ENCODE measurements at places on chromosomes 4 and X. TPM values are rescaled to one million over a fixed set of nuclear protein-coding genes. Genes with fewer than 3 reads are reported as not detected.

CENPVL1 gene
- total RNA-seq: not detected

DNA sequence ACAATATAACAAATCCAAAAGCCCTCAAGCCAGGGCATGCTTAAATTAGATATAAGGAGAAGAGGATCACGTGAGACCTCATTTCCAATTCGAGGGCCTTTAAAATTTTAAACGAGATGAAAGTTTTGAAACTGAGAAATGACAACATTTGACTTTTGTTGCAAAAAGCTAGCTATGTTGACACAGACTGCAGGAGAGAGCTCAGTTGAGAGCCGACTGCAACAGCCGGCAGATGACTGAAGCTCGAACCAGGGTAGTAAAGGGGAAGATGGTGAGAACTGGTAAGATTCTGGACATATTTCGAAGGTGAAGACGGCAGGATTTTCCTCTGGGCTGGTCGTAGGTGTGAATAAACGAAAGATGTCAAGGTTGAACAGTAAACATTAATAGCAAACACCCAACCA is 773 bp downstream of the PRMT9 start:
- DNase-seq: peak; percentile 47

DCUN1D4 gene
- total RNA-seq: 52.4 TPM

- no peak for DNase-seq
These were observed 110.6 kb upstream of the CBR4 start for GRCh38 chr4:169120624-169121023.

DNA sequence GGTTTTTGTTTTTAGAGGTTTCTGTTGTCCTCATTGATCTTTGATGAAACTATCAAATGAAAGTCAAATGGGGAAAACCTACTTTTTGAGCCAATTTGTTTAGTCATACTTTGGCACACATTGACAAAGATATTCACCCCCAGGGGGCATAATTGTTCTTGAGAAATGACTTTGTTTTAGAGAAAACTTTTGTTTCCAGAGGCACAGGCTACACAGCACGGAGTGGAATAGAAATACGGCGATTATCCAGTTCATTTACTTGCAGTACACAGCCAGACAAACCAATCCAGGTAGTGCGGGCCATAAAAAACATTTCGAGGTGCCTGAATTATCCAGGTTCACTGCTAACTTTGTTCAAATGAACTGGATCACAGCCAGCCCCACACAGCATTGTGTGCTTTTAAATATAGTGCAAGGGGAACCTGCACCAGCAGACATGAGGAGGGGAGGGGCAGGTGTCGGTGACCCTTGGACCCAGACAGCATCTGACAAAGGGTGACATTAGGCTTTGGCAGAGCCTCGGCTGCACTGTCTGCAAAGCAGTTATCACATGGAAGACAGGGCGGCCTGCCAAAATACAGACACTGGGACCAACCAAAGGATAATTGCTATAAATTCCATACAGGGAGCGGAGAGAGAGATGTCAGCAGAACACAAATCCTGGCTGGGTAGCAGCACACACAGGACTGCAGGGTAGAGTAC is 179.6 kb upstream of the NOCT start:
- peak; percentile 7 for DNase-seq

LINC00632 gene
- 2.1 TPM for total RNA-seq

DNA sequence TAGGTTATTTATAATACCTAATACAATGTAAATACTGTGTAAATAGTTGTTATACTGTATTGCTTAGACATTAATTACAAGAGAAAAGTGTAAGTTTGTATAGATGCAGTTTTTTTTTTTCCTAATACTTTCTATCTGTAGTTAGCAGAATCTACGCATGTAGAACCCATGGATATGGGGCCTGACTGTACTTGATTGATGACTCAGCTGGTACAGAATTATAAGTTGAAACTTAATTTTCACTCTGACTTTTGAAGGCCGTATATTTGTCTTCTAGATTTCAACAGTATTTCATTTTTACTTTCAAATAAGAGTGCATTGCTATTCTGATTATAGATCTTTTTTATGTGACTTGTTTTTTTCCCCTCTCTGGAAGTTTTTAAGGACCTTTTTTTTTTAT is 30.8 kb upstream of the NDUFC1 start:
- DNase-seq: no peak

GRIA3 gene
- 2.3 TPM for total RNA-seq

- no peak for DNase-seq
These were observed 354.5 kb upstream of the BOD1L1 start for GRCh38 chr4:13982010-13982409.

- peak; percentile 95 for DNase-seq
These were observed 59.9 kb downstream of the RTL9 start for GRCh38 chrX:110418316-110419235.

DNA sequence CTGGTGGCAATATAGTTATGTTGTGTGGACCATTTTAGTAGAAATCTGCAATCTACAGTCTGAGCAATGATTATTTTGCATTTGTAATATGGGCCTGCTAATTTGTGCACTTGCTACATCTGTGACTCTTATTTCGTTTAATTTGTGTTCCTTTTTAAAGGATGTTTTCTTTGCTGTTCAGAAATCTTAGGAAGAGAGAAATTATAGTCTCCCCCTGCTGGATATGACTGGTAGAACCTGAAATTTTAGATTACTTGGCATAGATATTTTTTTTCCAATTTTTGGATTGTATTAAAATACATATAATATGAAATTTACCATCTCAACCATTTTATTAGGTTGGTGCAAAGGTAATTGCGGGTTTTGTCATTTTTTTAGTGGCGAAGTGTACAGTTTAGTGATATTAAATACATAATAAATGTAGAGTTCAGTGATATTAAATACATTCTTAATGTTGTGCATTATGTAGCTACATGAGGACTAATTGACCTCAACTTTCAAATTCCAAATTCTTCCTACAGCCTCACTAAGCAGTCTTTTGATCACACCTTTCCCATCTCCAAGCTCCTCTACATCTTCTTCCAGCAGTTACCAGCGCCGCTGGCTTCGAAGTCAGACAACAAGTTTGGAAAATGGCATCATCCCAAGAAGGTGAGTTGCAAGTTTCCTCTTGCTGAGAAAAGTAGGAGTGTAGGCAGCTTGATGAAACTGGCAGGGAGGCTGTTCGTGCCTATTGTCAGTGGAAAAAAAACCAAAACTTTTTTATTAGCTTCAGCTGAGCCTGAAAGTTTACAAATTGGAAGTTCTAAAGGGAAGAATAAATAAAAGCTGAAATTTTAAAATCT is 82.2 kb downstream of the FNIP2 start:
- DNase-seq: no peak

- no peak for DNase-seq
These were observed 26.5 kb downstream of the RELL1 start for GRCh38 chr4:37659696-37660095.

GRCh38 chrX:41580423-41581064 is 108.2 kb upstream of the GPR34 start:
- DNase-seq: no peak

DNA sequence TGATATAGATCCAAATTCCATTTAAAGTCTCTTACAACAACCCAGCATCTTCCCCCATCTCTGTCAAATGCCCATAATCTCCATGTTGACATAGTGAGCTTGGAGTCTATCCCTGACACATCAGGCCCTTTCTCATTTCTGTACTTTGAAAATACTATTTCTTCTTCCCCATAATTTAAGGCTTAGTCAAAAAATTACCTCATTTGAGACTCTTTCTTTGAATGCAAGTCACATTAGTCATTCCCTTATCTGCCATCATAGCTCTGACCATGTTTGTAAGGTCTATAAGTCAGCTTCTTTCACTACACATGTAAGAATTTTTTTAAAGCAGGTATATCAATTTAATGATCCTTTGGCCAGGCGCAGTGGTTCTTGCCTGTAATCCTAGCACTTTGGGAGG is 99.9 kb downstream of the DDX60 start:
- peak; percentile 26 for DNase-seq

PAGE1 gene
- total RNA-seq: not detected

GRCh38 chr4:140427106-140427918 is at the start of gene CLGN:
Gene CLGN, minus strand, starts transcription at chr4:140427648. Its CDS starts 14,570 bp downstream, at chr4:140413078.
- DNase-seq: peak; percentile 81

NKX3-2 gene
- 1.3 TPM for total RNA-seq

- no peak for DNase-seq
These were observed 26.4 kb upstream of the LANCL3 start for GRCh38 chrX:37545066-37545465.

DNA sequence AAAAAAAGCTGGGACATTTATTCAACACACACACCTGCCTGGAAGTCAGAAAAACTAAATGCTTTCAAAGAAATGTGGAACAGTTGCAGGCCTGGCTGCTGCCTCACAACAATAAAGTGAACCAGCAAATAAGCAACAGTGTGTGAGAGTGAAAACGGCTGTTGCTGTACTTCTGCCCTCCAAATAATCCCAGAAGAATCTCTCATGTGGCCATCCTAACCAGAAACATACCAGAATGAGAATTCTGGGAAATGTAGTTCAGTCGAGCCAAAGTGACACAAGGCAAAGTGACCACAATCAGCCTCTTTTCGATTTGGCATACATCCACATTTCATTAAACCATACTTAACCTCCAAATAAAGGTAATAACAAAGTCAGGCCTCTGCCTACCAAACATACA is 204.5 kb downstream of the SLC7A11 start:
- peak; percentile 91 for DNase-seq

DNA sequence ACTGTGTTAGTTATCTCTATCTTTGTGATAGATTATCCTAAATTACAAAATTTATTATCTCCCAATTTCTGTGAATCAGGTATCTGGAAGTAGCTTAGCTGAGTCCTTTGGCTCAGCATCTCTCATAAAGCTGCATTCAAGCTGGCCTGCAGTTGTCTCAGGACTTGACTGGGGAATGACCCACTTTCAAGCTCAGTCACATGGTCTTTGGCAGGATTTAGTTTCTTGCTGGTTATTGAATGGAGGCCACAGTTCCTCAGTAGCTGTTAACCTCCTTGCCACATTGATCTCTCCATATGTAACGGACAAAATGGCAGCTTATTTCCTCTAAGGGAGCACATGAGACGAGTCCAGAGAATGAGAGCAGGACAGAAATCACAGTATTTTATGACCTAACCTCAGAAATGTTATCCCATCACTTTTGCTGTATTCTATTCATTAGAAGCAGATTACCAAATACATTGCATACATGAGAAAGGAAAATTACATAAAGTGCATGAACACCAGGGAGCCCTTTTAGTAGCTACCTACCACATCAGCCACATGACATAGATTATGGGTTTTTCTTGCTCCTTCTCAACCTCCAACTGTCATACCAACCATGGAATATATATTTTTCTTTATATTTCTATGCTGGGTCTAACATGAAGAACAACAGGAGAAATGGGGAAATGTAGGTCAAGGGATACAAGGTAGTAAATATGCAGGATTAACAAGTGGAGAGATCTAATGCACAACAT is 730.1 kb downstream of the CCSER1 start:
- no peak for DNase-seq

DNA sequence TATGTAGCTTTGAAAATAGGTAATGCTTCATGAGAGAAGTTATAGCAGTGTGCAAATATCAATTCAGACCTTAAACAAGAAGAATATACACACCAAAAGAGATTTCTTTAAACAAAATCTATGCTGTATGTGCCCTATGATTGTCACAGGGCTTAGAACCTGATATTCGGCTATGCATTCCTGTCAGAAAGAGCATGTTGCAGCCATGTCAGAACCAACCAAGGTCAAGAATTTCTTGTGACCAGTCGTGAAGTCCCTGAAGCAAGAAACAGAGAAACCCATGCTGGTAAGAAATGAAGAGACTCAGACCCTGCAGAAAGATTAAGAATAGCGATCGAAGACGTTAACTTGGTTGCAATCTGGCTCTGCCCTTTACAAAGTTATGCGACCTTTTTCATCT is 210.3 kb upstream of the SPIN4 start:
- no peak for DNase-seq

MAGEB2 gene
- not detected for total RNA-seq

SLC16A2 gene
- 7.8 TPM for total RNA-seq

IBSP gene
- total RNA-seq: not detected

CXCL1 gene
- total RNA-seq: 2.3 TPM

DNA sequence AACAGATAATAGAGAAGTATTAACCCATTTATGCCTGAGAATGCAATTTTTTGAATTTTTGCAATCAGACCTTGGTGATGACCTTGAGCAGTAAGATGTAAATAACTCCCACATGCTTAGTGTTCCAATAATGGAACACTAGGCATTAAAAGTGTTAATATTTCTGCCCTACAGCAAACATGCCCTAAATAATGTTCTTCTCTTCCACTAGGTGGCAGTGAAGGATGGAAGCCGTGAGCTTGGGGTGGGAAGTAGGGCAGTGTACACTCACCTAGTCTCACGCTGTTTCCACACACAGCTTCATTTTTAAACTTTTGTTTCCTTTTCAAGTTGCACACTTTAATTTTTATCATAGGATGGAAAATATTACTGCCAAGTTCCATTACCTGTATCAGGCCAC is 613.1 kb upstream of the HS3ST1 start:
- DNase-seq: no peak

SMIM10 gene
- total RNA-seq: 10.0 TPM

NEXMIF gene
- total RNA-seq: under 0.01 TPM

- DNase-seq: peak; percentile 3
These were observed 66.4 kb downstream of the DIPK2B start for GRCh38 chrX:45134315-45134731.

- peak; percentile 4 for DNase-seq
These were observed 559 bp upstream of the FAM47E start for GRCh38 chr4:76250962-76251361.

DNA sequence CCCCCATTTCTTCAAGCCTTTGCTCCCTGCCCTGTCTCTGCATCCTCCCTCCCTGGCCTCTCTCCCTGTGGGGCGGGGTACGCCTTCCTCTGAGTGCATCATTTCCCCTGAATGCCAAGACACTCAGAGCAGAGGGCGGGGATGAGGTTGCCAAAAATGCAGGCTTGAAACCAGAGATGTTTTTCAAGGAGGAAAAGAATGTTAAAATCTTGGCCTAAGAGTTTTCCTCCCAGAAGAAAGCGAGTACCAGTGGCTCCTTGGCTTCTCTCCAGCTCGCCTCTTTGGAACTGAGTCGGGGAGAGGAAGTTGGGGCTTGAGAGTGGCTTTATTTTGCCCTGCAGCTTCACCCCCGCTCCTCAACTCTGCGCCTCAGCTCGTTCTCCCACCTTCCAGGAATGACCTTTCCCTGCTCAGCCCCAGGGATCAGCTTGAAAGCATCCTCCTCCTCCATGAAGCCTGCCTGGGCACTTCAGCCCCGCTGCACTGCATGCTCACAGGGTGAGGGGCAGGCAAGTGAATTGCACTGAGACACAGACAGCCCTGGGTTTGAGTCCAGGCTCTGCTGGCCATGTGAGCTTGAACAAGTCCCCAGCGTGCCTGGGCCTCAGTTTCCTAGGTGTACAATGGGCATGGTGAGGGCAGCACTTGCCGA is 57.5 kb upstream of the SORCS2 start:
- peak; percentile 94 for DNase-seq

CXorf49 gene
- not detected for total RNA-seq

PDE6B gene
- 2.8 TPM for total RNA-seq

- DNase-seq: no peak
These were observed 7.0 kb upstream of the TMSB4X start for GRCh38 chrX:12967711-12968465.

- DNase-seq: peak; percentile 76
These were observed 274.7 kb upstream of the FGF13 start for GRCh38 chrX:138986235-138986634.

SHROOM4 gene
- 0.50 TPM for total RNA-seq

SEC24B gene
- 16.3 TPM for total RNA-seq

LUZP4 gene
- total RNA-seq: not detected

CXCL10 gene
- 0.33 TPM for total RNA-seq

AREG gene
- total RNA-seq: 1.5 TPM

TLR3 gene
- 8.1 TPM for total RNA-seq

- no peak for DNase-seq
These were observed 460.8 kb downstream of the SLITRK2 start for GRCh38 chrX:146278381-146278780.

KIAA0232 gene
- total RNA-seq: 17.7 TPM

Data from fibroblast of lung (primary cell).